Esophagus squamous epithelium (tissue), 5 donors: ENCODE measurements at places on chromosomes 11 and 22.

DNA sequence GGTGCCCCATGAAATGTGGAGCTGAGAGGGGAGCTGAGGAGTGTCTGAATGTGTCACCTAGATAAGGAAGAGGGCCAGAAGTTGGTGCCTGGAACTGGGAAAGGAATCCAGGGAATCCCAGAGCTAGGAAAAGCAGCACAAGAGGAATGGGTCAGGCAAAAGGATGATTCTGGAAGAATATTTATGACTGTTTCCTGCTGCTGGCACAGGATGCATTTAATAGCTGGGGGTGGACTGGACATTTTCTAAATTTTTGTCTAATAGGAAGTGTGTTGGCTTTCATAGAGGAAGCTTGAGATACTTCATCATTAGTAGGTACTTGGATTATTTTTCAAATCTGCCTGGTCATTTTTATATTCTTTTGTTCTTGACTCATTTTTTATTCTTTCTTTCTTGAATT lies 17.4 kb upstream of the MRGPRX2 start:
- DNase-seq: no peak

DNA sequence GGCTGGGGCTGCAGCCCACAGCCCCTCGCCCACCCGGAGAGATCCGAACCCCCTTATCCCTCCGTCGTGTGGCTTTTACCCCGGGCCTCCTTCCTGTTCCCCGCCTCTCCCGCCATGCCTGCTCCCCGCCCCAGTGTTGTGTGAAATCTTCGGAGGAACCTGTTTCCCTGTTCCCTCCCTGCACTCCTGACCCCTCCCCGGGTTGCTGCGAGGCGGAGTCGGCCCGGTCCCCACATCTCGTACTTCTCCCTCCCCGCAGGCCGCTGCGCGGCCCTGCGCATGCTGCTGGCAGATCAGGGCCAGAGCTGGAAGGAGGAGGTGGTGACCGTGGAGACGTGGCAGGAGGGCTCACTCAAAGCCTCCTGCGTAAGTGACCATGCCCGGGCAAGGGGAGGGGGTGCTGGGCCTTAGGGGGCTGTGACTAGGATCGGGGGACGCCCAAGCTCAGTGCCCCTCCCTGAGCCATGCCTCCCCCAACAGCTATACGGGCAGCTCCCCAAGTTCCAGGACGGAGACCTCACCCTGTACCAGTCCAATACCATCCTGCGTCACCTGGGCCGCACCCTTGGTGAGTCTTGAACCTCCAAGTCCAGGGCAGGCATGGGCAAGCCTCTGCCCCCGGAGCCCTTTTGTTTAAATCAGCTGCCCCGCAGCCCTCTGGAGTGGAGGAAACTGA lies 731 bp downstream of the GSTP1 start:
- peak; percentile 45 for DNase-seq

DNA sequence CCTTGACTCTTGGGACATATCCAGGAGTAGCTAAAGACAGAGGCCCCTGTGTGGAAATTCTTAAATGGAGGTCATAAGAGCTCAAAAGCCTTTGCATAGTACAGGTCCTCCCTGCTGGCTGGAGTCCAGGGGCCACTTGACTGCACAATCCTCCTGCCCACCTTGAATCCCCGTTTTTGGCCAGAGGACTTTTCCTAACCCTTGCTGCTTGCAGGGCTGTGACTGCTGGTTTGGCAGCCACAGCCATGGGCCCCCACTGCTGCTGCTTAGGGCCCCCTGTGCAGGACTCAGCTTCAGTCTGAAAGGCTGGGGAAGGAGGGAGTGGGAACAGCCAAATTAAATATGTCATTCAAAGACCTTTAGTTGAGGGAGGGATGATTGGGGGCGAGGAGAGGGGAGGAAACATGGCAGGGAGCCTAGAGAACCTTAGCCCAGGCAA lies 33.4 kb downstream of the ARHGAP1 start:
- no peak for DNase-seq

- DNase-seq: no peak
Observed at GRCh38 chr11:65431451-65432099, 9.0 kb downstream of the NEAT1 start.

DNA sequence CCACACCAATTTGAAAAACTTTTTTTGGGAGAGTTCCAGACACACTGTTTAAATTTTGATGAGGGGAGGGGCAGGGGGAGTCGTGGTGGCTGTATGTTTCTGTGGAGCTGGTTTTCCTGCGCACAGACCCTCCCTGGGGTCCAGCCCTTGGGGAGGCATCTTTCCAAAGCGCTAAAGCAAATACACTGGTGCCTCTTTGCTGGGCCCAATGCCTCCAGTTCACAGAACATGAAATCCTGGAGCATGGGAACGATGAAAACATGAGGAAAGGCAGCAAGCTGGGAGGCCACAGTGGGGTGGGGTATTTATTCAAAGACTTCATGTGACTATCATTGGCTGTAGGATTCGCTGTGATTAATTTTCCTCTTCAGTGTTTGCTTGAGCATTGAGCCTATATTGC lies 135.3 kb downstream of the CCDC34 start:
- no peak for DNase-seq

GRCh38 chr11:111633248-111633647 lies 31.0 kb downstream of the SIK2 start:
- no peak for DNase-seq

DNA sequence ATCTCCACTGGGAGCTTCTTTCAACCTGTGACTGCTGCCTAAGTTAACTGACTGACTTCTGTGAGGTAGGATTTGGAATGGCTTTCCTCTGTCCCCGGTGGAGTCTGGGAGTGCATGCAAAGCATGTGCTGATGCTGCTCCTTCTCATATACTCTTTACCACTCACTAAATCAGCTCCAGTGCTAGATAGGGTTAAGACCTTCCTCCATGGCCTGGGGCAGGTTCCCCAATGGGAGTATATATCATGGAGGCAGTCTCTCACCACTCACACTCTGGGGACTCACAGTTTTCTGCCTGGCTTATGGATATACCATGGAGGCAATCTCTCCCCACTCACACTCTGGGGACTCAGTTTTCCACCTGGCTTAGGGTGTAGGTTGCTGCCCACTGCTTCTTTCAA lies 10.1 kb upstream of the FANCF start:
- no peak for DNase-seq

DNA sequence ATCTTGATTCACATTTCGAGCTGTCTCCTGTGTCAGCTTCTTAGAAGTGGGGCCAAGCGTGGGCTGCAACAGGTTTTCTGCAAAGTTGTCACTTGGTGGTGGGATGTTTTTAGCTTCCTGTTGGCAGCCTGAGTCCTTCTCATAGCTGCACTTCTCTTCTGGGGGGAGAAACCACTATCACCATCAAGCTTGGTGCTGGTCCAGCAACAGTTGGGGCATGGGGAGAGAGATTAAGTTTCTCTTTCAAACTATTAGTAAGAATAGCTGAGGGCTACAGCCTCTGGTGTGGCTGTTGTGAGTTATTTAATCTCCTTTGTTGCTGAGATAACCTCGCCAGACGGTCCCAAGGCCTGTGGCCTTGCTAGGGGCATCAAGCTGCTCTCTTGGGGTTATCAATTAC lies 123.3 kb upstream of the CRYBB3 start:
- no peak for DNase-seq

GRCh38 chr22:49638788-49639187 lies 188.9 kb downstream of the BRD1 start:
- DNase-seq: no peak

DNA sequence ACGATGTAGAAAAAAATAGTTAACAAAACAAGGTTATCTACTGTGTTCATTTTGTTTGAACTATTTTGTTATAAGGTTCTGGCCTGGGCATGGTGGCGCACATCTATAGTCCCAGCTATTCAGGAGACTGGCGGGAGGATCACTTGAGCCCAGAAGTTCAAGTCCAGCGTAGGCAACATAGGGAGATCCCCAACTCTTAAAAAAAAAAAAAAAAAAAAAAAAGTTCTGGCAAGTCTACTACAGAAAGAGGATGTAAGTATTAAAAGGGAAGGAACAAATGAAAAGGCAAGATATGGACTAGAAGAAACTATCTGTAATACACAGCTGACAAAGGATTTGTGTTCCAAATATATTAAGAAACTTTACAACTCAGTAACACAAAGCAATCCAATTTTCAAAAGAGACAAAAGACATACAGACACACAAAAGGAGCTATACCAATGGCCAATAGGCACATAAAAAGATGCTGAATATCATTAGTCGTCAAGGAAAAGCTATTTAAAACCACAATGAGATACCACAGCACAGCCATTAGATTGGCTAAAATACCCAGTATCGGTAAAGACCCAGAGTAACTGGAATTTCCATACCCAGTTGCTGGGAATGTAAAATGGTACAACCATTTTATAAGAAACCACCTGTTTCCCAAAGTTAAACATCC lies 27.4 kb downstream of the RRAS2 start:
- no peak for DNase-seq

DNA sequence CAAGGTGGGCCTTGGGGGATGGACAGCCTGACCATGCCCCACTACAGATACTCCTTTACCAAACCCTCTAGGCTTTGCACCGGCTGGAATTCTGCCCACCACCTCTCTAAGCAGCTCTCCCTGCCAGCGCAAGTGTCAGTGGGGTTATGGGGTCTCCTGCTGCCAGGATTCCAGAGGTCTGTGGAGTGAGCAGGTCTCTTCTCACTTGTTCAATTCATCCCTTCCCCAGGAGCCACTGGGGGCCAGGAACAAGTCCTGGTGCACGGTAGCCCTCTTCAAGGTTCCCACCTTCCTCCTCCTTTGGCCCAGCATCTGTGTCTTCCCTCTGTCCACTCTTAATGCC lies 30.5 kb downstream of the CCDC15 start:
- DNase-seq: no peak

DNA sequence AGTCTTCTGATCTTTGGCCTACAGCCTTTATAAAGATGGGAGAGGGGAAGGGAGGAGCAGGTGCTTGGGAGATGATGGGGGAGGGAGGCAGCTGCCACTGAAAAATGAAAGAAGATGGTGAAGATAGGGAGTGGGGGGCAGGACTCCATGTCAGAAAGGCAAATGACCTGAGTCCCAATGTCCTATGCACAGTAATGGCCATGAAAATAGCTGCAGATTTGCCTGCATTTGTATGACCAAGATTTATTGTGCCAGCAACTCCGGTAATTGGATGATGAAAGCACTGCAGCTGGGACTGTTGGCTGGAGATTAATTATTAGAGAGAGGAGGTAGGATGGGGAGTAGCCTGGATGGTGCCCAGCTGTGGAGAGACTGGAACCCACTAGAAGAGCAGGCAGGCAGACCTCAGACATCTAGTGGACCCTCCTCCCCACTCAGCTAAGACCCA lies 36.1 kb downstream of the NEU3 start:
- no peak for DNase-seq

- no peak for DNase-seq
Observed at GRCh38 chr11:92035488-92035887, 189.1 kb upstream of the FAT3 start.

GRCh38 chr22:20031732-20032406 lies 11.0 kb downstream of the TANGO2 start:
- DNase-seq: no peak

DNA sequence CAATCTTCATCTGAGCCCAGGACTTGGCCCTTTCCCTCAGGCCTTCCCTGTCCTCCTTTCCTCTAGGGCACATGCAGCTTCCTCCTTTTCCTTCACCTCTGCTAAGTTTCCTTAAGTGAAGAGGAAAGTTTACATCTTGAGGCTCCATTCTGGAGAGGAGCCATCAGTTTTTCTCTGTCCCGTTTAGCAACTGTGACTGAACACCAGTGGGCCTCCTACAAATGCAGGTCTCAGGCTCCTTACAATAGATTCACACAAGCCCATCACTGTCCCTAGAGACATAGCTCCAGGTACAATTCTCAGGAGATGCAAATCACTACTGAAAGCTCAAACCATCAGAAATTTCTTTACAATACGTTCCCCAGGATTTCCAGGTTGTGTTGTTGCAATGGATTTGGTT lies 23.3 kb upstream of the LYVE1 start:
- DNase-seq: no peak

DNA sequence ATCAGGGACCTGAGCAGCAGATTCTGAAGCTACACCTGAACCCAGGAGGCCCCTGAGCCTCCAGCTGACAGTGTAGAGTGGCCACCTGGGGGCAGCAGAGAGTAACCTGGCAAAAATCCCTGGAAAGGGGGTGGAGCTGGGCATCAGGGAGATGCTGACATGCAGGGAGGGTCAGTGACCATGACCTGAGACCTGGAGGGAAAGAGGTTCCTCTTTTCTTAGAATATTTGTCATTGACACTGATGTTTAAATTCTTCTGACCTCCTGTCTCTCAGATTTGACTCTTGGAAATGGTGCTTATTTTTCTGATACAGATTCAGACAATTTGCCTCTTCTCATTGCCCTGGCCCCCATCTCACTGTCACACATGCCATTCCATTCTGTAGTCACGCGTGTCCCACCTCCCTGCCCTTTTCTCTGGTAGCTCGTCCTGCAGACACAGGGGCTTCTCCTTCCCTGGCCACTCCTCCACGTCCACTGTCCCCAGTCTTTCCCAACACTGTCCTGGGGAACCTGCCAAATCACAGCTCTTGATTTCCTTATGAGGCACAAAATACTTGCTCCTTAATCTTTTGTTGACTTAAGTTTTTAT lies 117.2 kb upstream of the IGLL5 start:
- no peak for DNase-seq

DNA sequence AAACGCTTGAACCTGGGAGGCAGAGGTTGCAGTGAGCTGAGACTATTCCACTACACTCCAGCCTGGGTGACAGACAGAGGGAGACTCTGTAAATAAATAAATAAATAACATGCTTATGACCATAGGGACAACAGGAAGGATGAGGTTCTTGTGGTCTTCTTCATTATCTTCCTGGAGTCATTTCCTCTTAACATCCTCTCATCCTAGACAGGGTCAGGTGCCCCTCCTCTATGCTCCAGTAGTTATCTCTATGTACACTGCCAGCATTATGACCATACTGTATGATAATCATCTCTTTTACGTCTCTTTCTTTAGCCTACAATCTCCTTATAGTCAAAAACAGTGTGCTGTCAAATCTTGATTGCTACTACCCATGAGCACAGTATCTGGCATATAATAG lies 17.7 kb downstream of the RAB30 start:
- no peak for DNase-seq

DNA sequence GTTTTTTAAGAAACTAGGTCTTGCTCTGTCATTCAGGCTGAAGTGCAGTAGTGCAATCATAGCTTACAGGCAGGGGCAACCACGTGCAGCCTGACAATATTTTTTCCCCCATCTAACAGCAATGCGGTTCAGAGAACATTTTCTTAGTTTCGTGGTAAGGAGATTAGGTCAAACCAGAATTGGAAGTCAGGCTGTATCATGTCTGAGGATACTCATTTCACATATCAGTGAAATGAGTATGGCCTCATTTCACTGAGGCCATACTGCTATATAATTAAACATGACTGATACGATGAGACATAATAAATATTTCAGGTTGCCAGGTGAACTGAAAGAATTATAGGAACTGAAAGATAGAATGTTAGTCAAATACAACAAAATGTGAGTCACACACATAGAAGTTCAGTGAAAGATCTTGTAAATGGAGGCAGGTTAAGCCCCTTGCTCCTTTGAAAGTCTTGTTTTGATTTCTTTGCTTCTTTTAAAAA lies 32.5 kb upstream of the IZUMO1R start:
- no peak for DNase-seq
